Activated naive CD4-positive, alpha-beta T cell treated with anti-CD3 and anti-CD28 coated beads for 36 hours (primary cell): ENCODE measurements at places on chromosomes 7 and 10. TPM values are rescaled to one million over a fixed set of nuclear protein-coding genes. Genes with fewer than 3 reads are reported as not detected.

The SUGCT gene
- total RNA-seq: 0.81 TPM

The AVL9 gene
- 29.6 TPM for total RNA-seq

The SEPHS1 gene
- total RNA-seq: 75.6 TPM

The MACC1 gene
- total RNA-seq: not detected

The SP8 gene
- 0.07 TPM for total RNA-seq

The SPDYE6 gene
- not detected for total RNA-seq

GRCh38 chr7:18655912-18656311, 160.4 kb downstream of the HDAC9 start:
- DNase-seq: no peak

GRCh38 chr7:151754142-151754590, 122.7 kb downstream of the PRKAG2 start:
- DNase-seq: peak; percentile 32
